A549 (cell line): ENCODE measurements at places on chromosomes 4 and X. TPM values are rescaled to one million over a fixed set of nuclear protein-coding genes. Genes with fewer than 3 reads are reported as not detected.

The RPA4 gene
- 0.09 to 0.26 TPM (median 0.12 TPM) in 3 replicates for polyA plus RNA-seq

The SHROOM3 gene
- 2.7 to 3.2 TPM (median 2.8 TPM) in 3 replicates for polyA plus RNA-seq

The UGT8 gene
- 0.04 to 0.12 TPM in 2 of 3 replicates, not detected in the other for polyA plus RNA-seq

DNA sequence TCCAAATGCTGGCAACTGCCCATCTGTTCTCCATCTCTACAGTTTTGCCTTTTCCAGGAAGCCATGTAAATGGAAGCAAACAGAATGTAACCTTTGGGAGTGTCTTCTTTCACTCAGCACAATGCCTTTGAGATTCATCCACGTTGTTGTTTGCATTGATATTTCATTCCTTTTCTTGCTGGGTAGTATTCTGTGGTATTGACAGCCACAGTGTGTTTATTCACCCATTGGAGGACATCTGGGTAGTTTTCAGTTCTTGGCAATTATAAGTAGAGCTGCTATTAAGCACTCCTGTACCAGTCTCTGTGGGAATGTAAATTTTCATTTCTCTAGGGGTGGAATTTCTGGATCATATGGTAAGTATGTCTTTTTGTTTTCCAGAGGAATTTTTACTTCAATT is 194.3 kb upstream of the RPS6KA3 start:
- DNase-seq, result no peak

GRCh38 chr4:65789805-65790204 is 119.5 kb upstream of the EPHA5 start:
- no peak for DNase-seq

DNA sequence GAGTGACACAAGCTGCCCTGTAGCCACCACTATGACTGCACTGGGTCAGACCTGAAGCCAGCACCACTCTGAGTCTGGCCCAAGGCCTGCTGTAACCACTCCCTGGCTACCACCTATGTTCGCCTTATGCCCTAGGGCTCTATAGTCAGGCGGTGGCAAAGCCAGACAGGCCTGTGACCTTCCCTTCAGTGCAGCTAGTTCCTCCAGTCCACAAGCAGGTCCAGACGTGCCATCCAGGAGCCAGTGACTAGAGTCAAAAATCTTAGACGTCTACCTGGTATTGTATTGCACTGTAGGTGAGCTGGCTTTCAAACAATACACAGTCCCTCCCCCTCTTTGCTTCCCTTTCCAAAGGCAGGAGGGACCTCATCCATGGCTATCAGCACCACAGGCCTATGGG is 54.0 kb upstream of the RNF128 start:
- DNase-seq, result no peak

DNA sequence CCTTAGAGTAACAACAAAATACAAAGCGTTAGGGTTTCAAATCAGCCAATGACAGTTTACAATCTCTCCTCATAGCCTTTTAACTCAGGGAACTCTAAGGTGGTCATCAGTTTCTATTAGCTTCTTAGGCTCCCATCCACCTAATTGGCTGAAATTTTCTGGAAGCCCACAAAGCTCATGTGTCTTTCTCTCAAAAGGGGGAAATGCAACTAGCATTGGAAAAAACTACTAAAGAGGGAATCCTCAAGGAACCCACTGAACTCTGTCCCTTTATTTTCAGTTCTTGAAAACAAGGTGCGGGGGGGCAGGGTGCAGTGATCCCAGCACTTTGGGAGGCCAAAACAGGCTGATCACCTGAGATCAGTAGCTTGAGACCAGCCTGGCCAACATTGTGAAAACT is 56.4 kb downstream of the PDGFC start:
- DNase-seq, result no peak

- DNase-seq, result no peak
These were observed 20.8 kb downstream of the LIN54 start for GRCh38 chr4:82989575-82990429.

GRCh38 chr4:184344899-184345572 is 127.4 kb upstream of the ENPP6 start:
- no peak for DNase-seq

DNA sequence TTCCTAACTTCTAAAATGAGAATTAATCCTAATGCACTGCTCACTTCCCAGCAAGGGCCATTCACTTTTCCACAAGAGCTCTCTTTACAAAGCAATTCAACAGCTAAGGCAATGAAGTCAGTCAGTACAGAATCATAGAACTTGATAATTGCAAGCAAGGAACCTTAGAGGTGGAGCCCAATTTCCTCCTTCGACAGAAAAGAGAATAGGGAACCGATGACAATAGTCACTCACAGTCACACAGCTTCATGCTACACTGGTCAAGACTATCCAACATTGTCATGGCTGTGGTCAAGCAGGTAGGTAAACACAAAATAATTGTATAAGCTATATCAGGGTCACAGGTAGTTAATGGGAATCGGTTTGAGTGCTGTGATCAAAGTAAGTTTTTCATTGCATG is 90.0 kb downstream of the ELOVL6 start:
- no peak for DNase-seq

- no peak for DNase-seq
These were observed 253.5 kb upstream of the GATB start for GRCh38 chr4:152014280-152014679.

- DNase-seq, result no peak
These were observed 28.9 kb upstream of the WDFY3 start for GRCh38 chr4:84995386-84995785.
